Anterior cingulate cortex (tissue), 58 donors: ENCODE measurements at places on chromosomes 11 and 22.

GRCh38 chr11:33544593-33545373, 155.8 kb downstream of the C11orf91 start:
- DNase-seq, result no peak

DNA sequence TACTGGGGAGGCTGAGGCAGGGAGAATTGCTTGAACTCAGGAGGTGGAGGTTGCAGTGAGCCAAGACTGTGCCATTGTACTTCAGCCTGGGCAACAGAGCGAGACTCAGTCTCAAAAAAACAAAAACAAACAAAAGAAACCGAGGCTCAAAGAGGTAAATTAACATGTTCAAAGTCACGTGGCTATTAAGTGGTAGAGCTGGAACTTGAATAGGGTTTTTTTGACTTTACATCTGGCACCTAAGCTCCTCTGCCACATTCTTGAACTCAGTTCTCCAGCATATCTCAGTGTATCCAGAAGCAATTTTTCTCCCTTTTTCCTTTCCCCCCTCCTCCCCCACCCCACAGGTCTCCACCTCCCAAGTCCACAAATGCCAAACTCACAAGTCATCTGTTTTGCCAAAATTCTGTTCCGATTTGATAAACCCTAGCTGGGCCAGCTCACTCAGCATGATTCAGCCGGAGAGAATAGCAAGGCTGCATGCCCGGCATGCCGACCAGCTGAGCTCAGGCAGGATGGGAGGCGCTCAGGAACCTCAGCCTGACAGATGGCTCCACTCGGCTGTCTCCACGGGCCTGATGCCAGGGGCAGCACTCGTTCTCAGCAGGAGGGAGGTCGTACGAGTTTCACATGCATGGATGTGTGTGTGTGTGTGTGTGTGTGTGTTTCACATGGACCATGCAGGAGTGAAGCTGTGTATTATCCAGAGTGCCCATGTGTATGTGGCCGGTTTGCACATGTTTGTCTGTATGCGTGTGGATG, 63.2 kb upstream of the RRAS2 start:
- peak; percentile 65 for DNase-seq

DNA sequence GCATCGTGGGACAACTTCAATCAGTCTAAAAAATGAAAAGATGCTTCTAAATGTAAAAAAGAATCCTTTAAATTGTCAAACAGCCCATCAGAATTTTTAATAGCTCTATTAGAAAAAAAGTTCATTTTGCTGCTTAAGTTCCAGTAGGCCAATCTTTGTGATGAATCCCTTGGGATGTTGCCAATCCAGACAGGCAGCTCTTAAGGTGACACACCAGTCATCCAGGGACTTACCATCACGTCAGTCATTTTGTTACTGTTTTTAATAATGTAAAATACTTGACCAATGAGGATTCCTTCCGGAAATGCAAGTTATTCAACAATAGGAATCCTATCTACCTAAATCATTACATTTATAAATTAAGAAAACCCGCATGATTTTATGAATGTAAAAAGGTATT, 47.8 kb upstream of the TMEM45B start:
- DNase-seq, result no peak

DNA sequence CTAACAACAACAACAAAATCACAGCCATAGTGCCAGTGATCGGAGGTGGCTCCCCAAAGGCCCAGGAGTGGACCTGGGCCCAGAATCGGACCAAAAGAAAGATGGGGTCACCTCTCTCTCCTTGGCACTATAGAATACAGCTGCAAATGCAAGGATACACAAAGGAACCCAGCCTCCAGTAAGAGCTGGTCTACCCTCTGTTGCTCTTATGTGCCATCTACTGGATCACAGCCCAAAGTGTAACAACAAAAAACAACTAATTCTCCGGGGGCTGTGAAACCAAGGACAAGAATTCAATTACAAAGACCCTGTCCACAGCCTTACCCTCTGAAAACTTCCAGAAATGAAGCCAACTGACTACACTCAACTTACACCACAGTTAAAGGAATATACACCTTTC, 21.6 kb downstream of the OR8G5 start:
- no peak for DNase-seq

- DNase-seq, result peak; percentile 35
These were observed 1.9 kb downstream of the CHRM4 start for GRCh38 chr11:46389450-46390330.

- DNase-seq, result no peak
These were observed 26.3 kb downstream of the RPS6KA4 start for GRCh38 chr11:64384981-64385944.

- DNase-seq, result no peak
These were observed 26.2 kb downstream of the EHF start for GRCh38 chr11:34647131-34647530.

- no peak for DNase-seq
These were observed 73.7 kb downstream of the JAM3 start for GRCh38 chr11:134142536-134142935.

DNA sequence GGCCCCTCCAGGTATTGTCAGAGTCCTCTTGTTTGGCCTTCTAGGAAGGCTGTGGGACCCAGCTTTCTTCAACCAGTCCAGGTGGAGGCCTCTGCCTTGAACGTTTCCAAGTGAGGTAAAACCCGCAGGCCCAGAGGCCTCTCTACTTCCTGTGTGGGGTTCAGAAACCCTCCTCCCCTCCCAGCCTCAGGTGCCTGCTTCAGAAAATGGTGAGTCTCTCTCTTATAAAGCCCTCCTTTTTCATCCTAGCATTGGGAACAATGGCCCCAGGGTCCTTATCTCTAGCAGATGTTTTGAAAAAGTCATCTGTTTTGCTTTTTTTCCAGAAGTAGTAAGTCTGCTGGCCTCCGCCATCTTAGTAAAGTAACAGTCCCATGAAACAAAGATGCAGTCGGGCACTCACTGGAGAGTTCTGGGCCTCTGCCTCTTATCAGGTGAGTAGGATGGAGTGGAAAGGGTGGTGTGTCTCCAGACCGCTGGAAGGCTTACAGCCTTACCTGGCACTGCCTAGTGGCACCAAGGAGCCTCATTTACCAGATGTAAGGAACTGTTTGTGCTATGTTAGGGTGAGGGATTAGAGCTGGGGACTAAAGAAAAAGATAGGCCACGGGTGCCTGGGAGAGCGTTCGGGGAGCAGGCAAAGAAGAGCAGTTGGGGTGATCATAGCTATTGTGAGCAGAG, at the start of gene CD3E:
Gene CD3E, plus strand, starts transcription at position 163 of the 681 bp plus-strand sequence. Its CDS starts 223 bp downstream, at position 386.
- DNase-seq, result no peak

- no peak for DNase-seq
These were observed 68.8 kb downstream of the USP47 start for GRCh38 chr11:11910541-11910940.

- DNase-seq, result no peak
These were observed 87.4 kb downstream of the HIPK3 start for GRCh38 chr11:33344611-33345010.

DNA sequence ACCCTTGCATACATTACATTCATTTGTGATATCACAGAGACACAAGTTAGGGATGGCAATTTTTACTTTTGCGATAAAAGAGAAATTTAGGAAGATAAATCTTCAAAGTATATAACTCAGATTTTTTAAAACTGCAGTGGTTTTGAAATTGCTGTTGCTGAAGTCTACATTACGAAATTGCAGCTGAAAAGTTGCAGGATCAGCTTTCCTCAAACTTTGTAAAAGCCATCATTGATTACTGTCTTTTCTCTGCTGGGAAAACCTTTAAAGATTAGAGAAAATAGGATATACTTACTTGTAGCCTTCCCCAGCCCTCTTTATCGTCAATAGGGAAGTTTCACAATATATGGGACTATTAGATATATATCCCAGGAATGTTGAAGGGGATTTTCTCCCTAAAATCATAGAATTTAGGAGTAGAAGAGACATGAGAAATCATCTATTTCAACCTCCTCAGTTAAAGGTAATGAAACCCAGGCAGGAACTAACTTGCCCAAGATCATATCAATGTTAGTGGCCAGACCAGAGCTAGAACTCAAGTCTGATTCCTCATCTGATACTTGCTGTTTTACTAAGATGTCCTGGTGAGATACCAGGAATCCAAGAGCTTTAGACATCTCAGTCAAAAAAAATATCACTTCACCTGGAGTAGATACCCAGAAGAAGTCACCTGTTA, 10.4 kb upstream of the AGBL2 start:
- DNase-seq, result no peak

DNA sequence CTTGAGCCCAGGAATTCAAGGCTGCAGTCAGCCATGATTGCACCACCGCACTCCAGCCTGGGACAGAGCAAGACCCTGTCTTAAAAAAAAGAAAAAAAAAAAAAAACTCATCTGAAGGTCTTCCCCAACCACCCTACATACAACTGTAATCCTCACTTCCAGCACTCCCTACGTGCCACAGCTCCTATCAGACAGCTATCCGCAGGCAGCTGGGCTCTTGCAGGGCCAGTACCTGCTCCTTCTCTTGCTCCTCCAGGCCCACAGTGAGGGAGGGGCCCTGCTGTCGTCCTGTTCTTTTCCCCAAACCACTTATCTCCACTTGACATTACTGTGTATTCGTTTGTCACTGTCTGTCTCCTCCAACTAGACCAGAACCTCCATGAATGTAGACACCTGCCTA, 156.1 kb upstream of the NECTIN1 start:
- no peak for DNase-seq

DNA sequence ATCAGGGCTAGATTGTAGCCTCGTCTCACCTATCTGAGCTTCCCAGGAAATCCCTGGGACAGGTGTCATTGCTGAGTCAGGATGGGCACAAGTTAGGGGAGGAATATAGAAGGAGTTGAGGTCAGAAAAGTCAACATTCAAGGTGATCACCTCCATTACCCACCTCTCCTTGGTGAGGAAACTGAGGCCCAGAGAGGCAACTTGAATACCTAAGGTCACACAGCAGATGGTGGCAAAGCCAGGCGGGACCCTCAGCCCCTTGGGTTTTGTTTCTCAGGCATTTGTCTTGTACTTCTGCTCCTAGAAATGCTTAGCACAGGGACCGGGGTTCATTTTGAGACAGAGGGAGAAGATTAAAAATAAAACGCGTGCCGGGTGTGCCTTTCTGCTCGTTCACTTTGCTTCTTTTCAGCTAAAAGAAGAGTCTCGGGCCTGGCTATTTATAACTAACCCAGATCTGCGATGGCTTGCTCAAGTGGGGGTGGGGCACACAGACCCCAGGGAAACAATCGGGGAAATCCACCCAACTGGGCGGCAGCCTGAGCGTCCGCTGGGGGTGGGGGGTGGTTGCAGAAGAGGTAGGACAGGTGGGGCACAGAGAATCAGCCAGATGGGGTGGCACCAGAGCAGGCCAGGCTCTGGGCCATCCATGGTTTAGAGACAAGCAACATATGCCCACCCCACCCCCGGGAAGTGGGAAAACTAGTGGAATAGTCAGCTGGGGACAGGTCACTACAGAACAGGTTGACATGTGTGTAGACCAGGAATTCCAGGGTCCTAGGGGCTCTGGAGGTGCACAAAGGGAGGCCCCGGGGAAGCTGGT, 3.9 kb upstream of the GNAZ start:
- DNase-seq, result no peak

- DNase-seq, result no peak
These were observed 198.8 kb upstream of the KIRREL3 start for GRCh38 chr11:127199306-127199801.

GRCh38 chr11:48168815-48169214, 47.8 kb upstream of the OR4B1 start:
- no peak for DNase-seq

- no peak for DNase-seq
These were observed 3.4 kb upstream of the NHERF4 start for GRCh38 chr11:119181677-119182412.

DNA sequence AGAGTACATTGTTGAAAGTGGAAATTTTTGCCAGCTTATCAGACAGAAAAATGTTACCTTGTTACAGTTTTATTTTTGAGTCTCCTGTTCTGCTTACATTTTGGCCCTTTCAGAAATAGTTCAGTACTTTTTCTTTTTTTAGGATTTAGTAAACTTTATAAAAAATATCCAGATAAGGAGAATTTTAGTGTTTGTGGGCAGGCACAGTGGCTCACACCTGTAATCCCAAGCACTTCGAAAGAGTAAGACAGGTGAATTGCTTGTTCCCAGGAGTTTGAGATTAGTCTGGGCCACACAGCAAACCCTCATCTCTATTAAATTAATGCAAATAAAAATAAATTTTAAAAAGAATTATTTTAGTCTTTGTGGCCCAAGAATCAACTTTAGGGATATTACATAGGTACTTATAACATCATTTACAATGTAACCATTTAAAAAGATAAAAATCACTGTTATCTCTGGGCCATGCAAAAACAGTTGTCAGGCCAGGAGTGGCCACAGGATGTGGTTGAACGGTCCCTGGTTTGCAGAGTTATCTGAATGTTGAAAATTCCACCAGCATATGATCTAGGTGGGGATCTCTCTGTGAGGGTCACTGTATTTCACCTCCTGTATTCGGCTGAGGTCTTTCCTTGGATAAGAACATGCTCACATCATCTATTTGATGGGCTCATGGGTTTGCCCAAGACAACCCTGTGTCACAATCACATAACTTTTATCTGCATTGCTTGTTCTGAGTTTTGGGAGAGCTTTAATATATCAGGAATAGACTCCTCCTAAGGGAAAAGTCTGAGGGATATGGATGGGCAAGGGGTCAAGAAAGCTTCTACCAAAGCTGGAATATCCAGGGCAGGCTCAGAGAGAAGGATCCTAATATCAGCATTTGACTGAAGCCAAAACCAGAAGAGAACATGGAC, 91.5 kb downstream of the GGTLC2 start:
- DNase-seq, result no peak

GRCh38 chr11:16001899-16002426, 354.4 kb downstream of the SOX6 start:
- DNase-seq, result no peak

DNA sequence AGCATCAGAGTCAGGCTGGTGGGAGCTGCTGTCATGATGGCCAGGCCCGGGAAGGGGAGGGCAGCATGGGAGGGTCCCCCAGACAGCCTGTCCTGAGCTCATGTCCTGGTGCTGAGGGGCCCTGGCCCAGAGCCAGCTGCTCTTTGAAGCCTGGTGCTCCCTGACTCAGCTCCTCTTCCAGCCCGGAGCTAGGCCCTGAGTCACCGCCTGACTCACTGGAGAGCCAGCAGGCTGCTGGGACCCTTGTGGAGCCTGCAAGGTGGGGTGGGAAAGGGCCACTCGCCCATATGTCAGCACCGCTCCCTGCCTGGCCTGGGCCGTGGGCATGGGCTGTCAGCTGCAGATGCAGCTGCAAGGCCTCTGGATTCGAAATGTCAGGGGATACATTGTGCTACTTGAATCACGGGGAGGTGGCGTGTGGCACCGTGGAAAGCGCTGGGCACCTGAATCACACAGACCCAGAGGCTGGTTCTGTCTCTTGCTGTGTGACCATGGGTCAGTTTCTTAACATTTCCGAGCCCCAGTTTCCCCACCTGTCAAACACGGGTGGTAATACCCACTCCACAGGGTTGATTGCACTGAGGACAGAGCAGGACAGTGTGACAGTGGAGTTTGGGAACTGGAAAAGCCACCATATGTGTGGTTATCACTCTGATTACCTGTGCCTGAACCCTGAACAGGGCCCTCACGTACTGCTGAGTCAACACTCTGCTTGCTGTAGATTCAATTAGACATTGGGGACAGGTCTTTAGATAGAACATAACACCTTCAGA, 4.4 kb downstream of the CACNA1I start:
- DNase-seq, result no peak

GRCh38 chr11:32343325-32344008, 91.9 kb downstream of the WT1 start:
- no peak for DNase-seq

GRCh38 chr11:128568166-128568778, 19.1 kb downstream of the ETS1 start:
- no peak for DNase-seq

- DNase-seq, result no peak
These were observed 24.8 kb downstream of the RRAS2 start for GRCh38 chr11:14334192-14334591.
